ENCODE measurements at places on chromosomes 4 and X.
A peak's percentile ranks its signal among the peaks of the same experiment; 100 is the strongest.

GRCh38 chrX:18884916-18885315, 99.0 kb downstream of the PHKA2 start:
- DNase-seq, result no peak

DNA sequence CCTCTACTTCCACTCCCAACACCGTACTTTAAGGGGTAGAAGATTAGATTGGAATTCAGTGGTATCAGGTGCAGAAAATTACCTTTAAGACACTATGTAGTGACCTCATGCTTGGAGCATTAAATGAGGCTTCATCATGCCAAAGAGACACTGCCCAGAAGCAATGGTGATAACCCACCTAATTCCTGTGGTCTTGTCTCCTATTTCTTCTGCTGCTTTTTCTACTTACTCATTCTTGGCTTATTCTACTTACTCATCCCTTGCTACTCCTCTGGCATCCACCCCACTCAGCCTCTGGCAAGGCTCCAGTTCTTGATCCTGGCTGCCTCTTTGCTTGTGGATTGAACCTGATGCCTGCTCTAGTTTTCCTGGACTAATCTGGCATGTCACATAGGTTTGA, 62.3 kb upstream of the ADAMTS3 start:
- DNase-seq, result no peak

DNA sequence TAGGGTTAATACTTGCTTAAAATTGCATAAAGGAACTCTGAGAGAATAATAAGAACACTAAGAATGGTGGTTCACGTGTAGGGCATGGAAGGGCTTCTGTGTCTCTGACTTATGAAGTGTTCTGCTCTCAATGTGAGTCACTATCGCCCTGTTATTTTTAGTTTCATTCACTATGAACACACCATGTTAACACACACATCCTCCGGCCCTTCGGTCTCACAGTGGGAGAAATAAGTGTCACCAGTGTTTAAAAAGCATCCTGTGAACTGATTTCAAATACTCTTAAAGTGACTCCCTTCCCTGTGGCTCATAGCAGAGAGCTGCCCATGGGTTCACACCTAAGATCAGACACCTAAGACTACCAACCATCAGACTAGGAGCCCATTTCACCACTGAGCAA, 33.8 kb upstream of the FGFBP2 start:
- peak; percentile 5 for DNase-seq

- DNase-seq, result no peak
Measured at GRCh38 chr4:183332447-183332846, 10.2 kb upstream of the CLDN24 start.

DNA sequence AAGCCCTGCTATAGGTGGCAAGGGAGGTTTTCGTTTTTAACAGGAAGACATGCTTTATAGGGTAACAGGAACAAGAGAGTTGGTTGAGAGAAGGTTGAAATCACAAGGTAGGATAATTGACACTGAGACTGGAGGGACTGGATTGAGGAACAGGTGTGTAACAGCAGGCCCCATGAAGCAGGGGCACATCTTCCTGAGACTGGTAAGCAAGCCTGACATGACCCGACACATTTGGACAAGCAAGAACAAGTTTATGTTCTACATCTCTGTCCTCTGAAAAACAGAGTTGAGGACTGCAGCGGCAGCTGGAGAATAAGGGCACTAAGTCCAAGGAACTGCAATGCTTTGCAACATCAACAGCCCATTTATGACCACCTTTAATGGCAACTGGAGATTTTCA, 5.2 kb downstream of the RPS4X start:
- DNase-seq, result no peak

DNA sequence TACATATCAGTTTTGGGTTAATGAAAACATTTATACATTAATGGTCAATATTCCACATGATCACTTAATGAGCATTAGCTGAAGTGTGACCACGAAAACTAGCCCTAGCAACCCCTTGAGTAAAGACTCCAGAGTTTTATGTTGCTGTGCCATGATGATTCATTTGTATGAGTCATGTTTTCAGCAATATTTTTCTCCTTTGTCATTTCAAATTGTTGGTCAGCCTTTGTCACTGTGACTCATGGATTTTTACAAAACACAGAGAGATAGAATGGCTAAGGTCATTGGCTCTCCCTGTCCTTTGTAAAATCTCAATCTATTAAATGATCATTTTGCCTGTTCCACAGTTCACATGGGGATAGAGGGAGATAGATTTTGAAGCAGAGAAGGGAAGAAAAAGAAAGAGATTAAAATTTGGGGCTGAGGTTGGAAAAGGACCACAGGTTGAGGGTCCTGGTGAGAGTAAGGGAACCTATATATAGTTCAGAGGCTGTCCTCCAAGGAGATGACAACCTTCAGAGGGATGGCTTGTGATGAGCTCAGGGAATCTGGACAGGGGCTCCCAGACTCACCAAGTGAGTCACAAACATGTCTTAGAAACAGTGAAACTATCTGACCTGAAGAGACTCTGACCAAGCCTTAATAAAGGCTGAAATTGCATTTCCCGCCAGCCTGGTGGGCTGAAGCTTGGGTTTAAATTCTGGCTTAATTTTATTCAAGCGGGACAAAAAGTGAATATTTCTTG, 25.6 kb downstream of the NR0B1 start:
- DNase-seq, result peak; percentile 22

GRCh38 chr4:152480901-152481300, 55.0 kb downstream of the FBXW7 start:
- DNase-seq, result no peak

GRCh38 chrX:70477734-70478075, 33.1 kb downstream of the DLG3 start:
- DNase-seq, result no peak

DNA sequence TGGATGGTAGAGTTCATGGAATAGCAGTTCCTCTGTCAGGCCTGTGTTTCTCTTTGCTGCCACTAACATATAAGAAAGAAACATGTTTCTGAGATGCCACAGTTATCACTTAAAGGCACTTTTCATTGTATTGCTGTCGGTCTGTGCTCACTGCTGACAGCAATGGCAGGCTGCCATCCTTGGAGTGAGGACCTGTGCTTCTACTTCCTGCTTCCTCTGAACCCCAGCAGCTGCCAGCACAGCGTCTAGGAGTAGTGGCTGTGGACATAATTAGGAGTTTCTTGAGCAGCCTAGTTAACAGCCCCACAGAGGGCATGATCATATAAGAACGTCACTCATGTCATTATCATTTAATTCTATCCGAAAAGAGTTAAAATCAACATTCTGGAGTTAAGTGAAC, 30.5 kb downstream of the F11 start:
- DNase-seq, result no peak

DNA sequence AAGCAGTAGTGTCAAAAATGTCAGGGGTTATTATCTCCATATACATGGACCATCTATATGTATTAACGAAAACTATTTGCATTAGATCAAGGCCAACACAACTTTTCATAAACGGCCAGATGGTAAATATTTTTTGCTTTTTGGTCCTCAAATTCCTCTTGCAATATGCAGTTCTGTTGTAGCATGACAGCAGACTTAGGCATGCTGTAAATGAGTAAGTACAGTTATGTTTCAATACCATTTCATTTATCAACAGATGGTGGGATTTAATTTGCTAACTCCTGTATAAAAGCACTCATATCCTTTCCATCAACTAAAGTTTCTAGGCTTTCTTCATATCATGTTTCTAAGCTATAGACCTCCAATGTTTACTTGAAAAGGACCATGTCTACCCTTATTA, 208.1 kb downstream of the ANKRD50 start:
- DNase-seq, result no peak

DNA sequence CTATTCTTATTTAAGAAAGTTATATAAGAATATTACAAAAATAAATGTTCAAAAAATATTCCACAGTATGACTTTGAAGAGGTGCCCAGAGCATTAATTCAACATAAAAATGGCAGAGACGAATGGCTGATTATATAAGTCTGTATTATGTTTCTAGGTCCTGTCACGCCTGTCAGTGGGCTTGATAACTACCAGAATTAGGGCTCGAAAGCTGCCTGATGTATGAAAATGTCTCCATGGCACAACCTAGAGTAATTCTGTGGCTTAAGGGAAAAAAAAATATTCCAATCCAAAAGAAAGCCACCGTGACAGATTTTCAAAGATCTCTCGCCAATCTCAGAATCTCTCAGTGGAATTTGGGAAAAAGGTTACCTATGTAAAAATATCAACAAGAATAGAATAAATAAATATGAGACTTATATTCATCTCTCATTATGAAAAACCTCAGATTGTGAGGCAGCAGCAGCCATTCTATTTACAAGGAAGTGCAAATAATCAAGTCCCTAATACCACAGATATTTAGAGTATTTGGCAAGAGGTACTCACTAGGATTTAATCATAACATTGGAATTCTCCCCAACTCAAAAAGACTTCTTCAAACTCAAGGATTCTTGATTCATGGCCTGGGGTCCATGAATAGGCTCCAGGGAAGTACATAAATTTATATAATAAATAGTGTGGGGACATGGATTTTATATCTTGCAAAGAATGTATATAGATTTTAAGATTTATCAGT, 489.1 kb upstream of the INTU start:
- DNase-seq, result no peak

- no peak for DNase-seq
Measured at GRCh38 chr4:76564123-76564915, 129.3 kb downstream of the SHROOM3 start.

- no peak for DNase-seq
Measured at GRCh38 chrX:31543634-31544033, 471.8 kb upstream of the FTHL17 start.

GRCh38 chrX:9525511-9526248, 60.8 kb downstream of the TBL1X start:
- no peak for DNase-seq

DNA sequence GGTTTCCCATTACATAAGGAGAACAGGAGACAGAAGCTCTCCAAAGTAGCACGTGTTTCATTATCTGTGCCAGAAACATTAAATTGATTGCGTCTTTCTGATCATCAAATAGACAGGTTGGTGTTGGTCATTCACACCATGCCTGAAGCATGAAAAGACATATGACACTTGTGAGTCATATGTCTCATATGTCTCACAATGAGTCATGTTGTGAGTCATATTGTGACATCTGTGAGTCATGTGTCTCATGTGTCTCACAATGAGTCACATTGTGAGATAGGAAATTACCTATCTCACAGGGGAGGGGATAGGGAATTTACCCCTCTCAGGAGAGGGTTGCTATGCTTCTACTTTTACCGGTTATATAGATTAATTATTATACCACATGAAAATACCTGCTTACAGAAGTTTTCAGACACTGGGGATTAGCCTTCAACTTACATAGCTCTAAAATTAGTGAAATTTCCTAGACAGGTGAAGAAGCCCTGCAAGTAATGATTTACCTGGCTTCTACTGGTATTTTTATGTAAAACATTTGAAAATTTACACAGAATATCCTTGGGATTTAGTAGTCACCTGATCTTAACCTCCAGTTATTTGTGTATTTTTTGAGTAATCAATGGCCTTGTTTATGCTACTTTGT, 80.8 kb downstream of the NPFFR2 start:
- peak; percentile 83 for DNase-seq

DNA sequence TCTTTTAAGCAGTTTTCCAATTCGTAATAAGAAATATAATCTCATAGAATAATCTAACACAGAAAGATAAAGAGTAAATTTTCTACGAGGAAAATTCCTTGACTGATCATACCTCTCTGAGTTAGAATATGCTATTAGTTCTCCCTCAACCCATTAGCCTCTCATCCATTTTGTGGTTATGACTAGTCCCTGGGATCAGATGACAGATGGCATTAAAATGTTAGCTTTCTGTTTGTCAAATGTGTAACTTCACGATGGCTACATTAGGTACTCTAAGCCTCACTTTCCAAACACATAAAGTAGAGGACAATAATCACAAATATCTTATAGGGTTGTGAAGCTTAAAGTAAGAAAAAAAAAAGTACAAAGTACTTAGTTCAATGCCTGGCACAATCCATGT, 112.2 kb downstream of the ZAR1 start:
- no peak for DNase-seq

DNA sequence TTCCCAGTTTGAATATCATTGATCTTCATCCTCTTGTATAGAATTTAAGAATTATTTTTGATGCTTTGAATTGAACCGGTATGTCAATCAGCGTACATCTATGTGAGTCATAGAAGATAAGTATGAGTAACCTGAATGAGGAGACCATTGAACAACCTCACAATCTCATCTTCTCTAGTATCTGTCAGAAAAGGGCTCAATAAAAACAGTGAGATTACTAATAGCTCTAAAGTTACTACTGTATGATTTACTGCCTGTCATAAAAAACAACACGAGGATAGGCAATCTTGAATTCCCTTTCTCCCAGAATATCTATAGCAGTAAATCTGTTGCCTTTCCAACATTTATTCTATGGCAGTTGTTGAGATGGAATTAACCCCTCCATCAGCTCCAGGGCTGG, 36.1 kb downstream of the PHOX2B start:
- no peak for DNase-seq

DNA sequence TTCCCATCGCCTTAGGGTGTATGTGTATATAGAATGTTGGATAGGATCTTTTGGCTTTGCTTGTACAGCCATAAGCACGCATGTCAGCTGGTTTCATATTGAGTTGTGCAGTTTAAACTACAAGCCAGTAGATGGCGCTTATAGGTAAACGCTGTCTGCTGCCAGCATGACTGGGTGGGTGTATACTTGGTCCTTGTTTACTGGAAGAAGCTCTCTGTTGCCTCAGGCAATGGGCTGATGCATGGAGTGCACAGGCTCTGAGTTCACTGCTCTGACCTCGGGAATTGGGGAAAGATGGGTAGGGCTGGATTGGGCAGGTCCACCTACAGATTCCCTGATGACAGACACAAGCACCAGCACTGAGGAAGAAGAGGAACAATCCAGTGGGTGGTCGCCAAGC, 831.5 kb downstream of the STIM2 start:
- peak; percentile 36 for DNase-seq

DNA sequence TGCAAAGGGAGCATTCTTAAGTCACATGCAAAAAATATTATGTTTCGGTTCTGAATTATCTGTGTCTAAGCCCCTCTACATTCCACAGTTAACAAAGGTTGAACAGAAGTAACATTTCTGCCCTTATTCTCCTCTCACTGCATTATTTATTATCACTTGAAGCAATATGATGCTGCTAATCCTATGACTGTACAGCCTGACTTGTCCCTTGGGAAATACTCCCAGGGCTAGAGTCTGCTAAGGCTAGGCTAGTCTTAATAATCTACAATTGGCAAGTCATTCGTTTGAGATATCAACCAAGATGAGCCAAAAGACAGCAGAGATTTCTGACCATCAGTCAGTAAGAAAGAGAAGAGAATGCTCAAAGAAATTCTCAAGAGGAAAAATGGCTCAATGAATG, 226.9 kb upstream of the HCCS start:
- DNase-seq, result no peak
